ENCODE measurements at places on chromosomes 6 and 20.

DNA sequence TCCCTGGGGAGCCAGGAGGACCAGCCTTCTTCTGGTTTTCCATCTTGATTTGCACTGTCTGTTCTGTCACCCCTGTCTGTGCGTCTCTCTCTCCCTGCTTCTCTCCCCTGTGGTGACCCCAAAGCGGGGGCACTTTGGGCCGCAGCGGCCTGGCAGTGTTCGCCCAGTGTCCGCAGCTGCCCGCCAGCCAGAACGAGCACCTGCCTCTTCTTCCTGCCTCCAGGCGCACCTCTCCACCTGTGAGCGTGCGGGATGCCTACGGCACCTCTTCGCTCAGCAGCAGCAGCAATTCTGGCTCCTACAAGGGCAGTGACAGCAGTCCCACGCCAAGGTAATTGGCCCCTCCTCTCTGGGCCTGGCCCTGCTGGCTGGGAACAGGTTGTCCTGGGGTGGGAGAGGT, 30.8 kb downstream of the SNPH start:
- DNase-seq, result no peak

GRCh38 chr20:57601211-57601570, 19.0 kb downstream of the ZBP1 start:
- no peak for DNase-seq

- no peak for DNase-seq
Observed at GRCh38 chr20:58705208-58705926, 12.8 kb downstream of the NPEPL1 start.

DNA sequence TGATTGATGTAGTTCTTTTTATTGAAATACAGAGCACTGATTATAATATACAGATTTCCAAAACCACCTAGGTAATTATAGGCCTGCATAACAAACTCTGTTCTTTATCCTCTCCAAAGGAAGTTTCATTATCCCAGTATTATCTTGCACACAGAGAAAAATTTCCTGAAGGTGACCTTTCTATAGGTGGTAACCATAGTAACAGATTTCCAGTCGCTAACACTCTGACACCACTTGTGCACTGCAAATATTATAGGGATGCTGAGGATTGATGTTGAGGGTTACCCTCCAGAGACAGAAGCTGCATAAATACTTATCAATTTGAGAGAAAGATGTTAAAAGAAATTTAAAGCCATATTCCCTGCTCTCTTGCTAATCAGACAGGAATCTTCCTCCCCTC, 274.5 kb upstream of the NRSN1 start:
- DNase-seq, result no peak

DNA sequence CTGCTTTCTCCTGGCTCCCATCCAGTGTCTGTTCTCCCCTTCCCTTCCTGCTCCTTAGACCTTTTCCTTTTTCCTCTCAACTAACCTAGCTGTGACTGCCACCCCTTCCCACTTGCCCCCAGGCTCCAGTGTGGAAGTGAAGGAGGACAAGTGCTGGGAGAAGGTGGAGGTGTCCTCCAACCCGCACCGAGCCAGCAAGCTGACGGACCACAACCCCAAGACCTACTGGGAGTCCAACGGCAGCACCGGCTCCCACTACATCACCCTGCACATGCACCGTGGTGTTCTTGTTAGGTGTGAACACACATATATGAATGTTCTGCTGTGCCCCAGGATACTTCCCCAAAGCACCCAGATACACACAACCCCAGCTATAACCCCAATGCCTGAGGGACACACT, 18.5 kb downstream of the CUL9 start:
- DNase-seq, result no peak

Data from globus pallidus (tissue), 1 donor.